ENCODE measurements at places on chromosomes 5 and 9.

DNA sequence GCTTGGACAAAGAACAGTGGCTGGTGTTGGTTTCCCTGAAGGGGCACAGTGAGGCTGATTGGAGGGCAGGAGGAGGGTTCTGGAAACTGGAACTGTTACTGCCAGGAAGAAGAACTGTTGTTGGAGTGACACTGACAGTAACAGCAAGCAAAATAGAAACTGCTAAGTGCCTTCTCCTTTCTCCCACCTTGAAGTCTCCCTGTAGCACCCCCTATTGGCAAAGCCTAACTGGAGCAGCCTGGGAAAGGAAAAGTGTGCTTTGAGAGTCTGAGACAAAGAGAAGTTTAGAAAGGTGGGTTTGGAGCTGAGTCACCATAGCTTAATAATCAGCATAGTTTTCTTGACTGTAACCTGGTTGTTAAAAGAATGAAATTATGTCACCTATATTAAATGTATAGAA is 2.5 kb upstream of the TMEM174 start:
- DNase-seq = no peak

DNA sequence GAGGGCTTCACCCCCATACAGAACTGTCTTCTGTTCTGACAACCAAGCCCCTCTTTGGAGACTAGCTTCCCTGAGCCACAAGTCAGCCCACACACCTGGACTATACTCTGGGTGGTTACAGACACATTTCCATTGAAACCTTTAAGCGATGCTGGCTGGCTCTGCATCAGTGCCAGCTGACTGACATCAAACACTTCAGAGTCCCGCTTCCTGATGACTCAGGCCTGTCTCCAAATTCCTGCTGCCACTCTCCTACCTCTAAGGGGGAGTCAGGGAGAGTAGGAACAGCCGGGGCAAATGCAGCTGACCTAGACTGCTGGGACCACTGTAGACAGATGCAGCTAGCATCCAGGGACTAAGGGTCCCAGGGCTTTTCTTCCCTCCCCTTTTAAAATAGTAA is 59.4 kb downstream of the SIL1 start:
- DNase-seq = no peak

GRCh38 chr5:116423141-116423540 is 151.5 kb downstream of the SEMA6A start:
- no peak for DNase-seq

GRCh38 chr9:117290856-117291622 is 123.8 kb downstream of the ASTN2 start:
- DNase-seq = no peak

DNA sequence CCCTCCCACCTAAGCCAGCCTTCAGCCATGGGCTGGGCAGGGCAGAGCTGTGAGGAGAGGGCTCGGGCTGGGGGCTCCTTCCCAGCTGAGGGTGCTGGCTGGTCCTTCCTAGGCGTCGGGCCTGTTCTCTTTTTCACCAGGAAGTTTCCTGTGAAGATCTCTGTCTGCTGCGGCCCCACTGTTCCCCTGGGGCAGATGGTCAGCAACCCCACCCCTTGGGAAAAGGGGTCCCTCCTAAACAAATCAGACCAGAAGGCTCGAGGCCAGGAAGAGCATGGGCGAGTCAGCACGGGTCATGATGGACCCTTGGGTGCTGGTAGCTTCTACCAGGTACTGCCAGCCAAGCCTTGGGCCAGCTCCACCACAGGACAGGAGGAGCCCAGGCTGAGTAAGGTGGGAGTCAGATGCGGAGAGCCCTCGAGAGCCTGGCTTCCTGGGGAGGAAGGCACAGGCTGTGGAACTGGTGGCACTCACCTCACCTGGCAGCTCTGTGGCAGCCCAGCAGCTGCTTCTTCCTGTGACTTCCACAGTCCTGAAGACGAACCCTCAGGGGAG is 3.5 kb downstream of the CACNA1B start:
- no peak for DNase-seq

DNA sequence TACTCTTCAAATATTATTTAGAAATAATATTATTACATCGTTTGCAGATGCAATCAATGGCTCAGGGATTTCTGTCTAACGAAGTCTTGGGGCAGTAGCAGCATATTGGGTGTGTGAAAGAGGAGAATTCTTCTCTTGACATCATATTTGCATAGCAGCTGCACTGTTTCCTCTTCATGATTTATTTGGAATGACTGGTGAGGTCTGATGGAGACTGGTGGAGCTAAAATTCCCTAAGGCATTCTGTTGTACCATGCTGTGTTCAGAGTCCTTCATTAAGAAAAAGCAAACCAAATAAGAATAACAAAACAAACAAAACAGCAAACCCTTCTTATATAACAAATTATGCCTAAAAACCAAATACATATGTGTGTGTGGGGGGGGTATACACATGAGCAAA is 177.6 kb downstream of the DIRAS2 start:
- no peak for DNase-seq

GRCh38 chr9:7984203-7984602 is 184.6 kb upstream of the DMAC1 start:
- no peak for DNase-seq

DNA sequence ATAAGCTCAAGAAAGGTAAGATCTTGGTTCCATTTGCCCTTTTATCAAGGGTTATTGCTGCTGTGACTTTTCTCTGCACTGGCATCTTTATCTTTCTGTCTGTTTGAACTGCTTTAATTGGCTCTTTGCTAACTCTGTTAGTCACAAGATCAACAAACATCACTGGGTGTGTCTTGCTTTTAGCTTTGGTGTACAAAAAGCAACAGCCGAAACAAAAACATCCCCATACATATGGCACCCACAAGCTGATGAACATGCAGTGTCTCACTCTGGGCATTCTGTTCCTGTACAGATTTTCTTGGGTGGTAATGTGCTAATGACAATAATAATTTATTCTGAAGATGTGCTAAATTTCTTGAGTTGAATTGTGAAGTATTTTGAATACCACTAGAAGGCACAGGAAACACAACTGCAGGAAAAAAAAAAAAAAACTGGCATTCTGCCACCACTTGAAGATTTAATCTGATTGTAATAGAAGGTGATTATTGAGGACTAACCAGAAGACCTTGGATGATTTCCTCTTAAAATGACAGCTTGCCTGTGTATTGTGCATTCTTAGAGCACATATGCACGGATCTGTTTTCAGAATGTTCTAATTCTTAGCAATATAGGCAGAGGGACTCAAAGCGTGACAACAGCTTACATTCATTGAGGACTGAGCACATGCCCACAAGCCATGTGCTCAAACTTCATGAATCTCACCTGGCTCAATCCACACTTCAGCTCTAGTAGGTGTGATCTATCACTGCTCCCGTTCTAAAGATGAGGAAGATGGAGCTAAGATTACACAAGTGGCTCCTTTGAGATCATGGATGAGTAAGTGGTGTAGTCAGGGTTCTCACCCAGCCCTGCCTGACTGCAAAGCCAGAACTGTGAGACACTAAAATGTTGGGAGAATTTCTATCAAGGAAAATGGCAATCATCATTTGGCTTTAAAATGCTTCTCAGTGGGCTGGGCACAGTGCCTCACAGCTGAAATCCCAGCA is 96.4 kb downstream of the EBF1 start:
- no peak for DNase-seq

- DNase-seq = no peak
Observed at GRCh38 chr9:134371731-134372130, 45.5 kb downstream of the RXRA start.

DNA sequence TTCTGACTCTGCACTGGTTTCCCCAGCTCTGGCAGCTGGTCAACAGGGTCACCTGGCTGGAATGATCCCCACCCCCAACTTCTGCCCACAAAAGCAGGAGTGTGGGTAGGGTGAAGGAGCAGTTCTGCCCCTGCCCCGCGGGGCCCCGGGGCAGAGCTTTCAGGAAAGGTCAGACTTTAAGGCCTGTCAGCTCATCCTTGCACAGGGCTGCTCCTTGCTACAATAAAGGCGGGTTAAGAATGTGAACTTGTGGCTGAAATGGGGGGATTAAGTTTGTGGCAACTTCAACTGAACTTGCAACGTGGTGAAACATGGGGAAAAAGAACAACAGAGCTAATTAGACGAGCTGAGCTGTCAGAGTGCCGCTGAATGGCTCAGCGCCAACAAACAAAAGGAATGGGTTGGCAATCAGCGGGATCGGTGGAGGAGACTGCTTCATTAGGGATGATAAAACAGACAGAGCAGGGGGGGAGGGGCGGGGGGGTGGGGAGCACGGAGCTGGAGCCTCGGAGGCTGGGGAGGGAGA is 50.8 kb downstream of the CRB2 start:
- no peak for DNase-seq

DNA sequence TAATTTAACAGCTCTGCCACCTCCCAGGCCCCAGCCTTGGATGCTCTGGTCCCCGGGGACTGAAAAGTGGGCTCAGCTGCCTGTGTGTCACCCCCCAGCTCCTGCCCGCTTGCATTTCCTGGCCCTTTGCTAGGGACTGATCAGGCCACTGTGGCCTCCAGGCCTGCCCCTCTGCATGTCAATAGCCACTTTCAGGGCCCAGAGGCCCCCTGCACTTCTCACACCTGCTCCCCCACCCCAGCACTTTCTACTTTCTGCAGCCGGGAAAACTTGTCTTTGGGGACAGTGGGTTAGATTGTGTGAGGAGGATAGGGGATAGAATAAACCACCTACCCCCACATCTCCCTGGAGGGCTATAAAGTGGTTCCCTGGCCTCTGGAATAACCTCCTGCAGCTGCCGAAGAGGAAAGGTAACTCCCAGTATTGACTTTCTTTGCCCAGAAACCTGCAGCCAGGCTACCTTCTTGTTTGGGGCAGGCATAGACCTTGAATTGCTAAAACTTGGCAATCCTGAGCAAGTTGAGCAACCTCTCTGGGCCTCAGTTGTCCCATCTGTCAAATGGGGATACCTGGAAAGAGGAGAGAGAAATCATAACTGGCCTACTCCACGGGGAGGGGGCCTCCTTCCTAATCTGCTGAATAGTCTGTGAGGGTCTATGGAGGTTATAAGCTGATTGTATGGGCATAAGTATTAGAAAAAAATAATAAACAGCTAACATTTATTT is 7.8 kb downstream of the AIF1L start:
- DNase-seq = no peak

DNA sequence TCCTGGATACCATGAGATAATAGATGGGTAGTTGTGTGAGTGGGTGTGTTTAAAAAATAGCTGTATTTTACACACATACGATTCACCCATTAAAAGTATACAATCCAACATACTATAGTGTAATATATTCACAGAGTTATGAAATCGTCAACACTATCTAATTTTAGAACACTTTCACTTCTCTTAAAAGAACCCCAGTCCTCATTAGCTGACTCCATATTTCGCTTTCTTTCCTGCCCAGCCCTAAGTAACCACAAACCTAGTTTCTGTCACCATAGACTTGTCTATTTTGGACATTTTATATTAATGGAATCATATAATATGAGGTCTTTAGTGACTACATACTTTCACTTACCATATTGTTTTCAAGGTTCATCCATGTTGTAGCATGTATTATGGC is 63.8 kb upstream of the S1PR3 start:
- DNase-seq = no peak

DNA sequence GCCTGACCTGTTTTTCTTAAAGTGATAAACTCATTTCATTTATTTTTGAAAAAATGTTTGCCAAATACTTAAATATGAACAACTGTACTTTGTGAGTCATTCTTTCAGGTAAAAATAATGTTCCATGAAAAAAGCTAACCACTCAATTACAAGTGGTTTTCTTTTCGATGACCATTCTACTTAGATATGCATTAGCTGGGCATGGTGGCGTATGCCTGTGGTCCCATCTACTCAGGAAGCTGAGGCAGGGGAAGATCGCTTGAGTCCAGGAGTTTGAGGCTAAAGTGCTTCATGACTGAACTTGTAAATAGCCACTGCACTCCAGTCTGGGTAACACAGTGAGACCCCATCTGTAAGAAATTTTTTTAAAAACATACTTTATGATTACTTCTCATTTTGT is 4.0 kb upstream of the WDR70 start:
- DNase-seq = no peak

GRCh38 chr5:20335978-20336377 is 348.0 kb upstream of the CDH18 start:
- DNase-seq = no peak
